ENCODE measurements at places on chromosomes 7 and 10.

DNA sequence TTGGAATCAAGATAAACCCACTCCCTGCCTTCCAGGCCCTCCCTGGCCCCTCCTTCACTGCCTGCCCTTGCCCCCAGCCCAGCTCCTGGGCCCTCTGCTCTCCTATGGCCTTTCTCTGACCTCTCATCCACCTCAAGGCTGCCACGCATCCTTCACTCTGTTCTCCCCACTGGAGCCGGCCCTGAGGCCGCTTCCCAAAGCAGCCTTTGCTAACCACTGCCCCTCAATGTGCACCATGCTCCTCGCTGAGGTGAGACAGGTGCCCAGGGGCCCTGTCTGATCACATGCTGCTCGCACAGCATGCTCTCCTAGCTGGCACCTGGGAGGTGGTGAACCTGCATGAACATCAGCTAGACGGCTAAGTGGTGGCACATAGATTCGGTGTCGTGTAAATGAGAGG is 138.5 kb upstream of the RET start:
- no peak for DNase-seq

DNA sequence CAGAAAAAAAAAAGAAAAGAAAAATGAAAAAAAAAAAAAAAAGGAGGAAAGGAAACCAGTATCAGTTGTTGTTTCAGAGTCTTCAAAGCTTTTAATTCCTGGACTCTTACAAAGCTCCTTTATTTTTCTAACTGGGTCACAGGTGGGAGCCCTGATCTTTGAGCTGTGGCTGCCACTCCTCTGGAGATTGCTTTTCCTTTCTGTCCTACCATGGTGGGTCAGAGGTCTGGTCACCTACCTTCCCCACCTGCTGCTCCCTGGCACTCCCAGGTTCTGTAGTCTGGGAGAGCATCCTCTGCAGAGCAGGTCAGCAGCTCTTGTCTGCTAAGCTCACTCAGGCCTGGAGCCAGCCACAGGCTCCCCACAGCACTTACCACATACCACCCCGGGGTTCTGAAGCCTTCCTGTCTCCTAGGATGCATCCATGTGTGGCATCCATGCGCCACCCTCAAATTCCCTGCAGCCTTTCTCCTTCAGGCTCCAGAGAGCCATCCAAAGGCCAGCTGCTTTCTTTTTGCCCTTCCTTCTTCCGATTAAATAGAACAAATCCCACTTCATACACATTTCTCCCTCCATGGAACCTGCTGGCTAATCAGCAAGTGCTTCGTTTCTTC is 73.2 kb upstream of the TPK1 start:
- no peak for DNase-seq

- DNase-seq = no peak
Measured at GRCh38 chr7:52830801-52831200, 204.6 kb upstream of the POM121L12 start.

DNA sequence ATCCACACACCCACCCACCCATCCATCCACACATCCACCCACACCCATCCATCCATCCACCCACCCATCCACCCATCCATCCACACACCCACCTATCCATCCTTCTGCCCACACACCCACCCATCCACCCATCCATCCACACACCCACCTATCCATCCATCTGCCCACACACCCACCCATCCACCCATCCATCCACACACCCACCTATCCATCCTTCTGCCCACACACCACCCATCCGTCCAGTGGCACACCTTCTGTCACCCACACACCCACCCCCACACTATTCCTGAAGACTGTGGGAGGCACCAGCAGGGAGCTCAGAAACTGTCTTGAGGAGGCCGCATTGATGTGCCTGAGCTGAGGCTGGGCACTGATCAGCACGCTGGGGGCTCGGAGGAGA is 9.1 kb downstream of the TECPR1 start:
- no peak for DNase-seq

DNA sequence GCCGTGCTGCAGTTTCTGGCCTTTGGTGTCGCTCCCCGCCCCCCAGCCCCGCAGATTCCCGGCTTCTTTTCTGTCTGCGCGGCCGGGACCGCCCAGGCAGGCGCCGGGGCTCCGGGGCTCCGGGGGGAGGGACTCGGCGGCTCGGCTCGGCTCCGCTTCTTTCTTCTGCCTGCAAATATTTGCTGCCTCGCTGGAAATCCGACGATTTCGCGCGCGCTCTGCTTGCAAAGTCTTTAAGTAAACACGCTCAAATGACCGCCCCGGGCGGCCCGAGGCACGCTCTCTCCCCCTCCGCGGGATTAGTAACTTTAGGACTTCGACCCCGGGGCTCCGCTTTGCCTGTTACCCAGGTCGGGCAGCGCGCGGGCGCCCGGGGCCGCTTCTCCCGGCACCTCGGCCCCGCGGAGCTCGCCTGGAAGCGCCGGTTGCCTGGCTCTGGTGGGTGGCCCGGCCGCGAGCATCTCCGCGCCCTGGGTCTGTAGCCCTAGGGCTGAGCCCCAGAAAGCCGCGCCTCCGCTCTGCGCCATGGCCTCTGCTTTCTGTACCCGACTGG is 3.9 kb upstream of the GATA3 start:
- DNase-seq = peak; percentile 65

DNA sequence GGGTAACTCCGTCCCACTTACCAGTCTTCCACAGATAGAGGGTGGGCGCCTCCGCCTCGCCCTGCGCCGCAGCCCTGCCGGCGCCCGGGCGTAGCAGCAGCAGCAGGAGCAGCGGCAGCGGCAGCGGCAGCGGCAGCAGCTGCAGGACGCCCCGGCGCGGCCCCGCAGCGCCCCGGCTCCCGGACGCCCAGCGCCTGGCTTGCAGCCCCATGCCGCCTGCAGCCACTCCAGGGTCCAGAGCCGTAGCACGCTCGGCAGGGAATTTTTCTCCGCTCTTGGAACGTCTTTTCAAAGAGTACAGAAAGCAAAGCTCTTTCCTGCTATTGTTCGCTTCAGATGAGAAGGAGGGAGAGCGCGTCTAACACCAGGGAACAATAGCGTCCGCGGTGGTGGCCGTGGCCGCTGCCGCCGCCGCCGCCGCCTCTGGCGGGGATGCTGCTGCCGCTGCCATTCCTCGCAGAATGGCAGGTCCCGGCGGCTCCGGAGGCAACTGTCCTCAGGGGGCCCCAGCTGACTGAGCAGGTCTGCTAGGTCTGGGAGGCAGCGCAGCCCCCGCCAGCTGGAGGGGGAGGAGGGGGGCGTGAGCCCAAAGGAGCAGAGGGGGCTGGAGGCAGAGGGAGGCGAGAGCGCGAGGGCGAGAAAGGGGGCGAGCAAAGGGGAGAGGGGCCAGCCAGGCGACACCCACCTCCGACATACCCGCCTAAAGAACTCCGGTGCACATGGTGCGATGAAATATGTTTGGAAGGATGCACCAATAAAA is at the start of gene THSD7A:
THSD7A (minus strand) TSS at position 463 of the 760 bp plus-strand sequence; CDS start at position 211, 252 bp downstream.
- DNase-seq = peak; percentile 17

- peak; percentile 60 for DNase-seq
Measured at GRCh38 chr7:36487756-36488336, 98.2 kb downstream of the ANLN start.

DNA sequence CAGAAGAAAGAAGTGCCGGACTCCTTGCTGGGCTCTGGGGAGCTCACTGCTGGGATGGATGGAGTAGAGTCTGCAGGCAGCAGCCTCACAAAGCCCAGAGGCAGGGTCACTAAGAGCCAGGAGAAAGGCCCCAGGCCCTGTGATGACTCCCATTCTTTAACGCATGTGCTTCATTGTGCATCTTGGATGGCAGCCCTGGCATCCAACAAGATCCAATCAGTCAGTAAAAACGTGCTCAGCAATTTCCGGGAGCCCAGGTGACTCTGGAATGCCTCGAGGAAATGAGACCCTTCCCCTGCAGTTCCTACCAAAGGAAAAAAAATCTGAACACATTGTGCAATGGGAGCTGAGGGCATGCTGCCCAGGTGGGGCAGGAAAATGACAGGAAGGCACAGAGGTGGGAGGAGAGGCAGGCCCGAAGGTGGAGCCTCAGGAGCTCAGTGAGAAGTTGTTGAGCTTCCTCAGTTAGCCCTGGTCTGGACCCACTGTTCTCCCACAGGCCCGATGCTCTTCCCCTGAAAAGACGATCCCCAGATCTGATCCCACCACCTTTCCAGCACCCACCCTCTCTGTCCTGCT is 60.7 kb upstream of the TMEM72 start:
- no peak for DNase-seq

GRCh38 chr7:47338026-47338425 is 243.9 kb downstream of the TNS3 start:
- DNase-seq = no peak

DNA sequence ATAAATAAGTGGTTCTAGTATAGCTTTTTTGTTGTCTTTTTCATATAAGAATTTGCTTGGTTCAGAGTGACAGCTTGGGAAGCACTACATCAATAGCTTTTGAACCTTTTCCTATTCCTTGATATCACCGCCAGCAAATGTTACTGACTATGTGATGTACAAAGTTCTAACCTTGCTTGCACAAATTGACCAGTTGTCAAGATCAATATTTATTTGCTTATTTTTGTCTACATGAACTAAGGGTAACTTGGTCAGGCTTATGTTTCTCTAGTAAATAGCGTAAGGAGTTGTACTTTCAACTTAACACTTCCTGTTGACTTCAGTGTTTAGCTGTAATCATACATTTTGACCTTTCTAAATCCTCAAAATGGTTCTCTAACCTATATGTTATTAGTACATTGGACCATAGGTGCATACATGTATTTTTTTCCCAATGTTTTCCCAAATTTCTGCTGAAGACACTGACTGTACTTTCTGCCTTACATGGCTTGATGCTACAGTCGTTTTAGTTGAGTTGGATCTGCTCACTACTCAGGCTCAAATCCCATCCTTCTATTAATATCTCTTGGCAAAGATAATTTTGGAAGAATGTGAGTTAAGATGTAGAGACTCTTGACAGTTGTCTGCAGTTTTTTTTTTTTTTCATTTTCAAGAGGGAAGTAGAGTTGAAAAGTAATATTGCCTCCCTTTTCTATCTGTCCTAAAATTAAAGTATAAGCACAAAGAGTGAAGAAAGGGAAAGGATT is 239.1 kb upstream of the KAT6B start:
- DNase-seq = no peak

- no peak for DNase-seq
Measured at GRCh38 chr7:19262826-19263225, 117.6 kb upstream of the FERD3L start.

DNA sequence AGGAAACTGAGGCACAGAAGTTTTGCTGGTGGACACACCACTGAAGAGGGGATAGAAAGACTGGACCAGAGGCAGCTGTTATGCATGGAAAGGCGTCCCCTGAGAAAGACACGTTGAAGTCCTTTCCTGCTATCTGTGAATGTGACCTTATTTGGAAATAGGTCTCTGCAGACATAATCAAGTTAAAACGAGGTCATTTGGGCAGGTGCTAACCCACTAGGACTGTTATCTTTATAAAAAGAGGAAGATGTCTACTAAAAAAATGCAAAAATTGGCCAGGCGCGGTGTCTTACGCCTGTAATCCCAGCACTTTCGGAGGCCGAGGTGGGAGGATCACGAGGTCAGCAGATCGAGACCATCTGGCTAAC is 31.6 kb downstream of the ELMO1 start:
- no peak for DNase-seq

DNA sequence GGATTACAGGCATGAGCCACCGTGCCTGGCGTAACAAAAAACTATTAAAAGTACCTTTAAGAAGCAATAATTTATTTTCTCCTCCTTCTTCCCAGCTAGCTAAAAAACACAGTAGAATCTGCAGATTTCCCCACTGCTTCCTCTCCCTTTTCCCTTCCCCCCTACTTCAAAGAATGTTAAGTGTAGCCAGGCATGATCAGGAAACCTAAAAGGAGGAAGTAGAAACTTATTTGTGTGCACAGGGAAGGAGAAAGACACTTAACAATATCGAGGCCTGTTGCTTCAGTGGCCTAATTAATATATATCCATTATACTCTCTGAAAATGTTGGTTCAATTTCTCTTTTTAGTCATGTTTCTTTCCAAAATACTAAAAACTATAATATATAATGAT is 127.7 kb downstream of the NRBF2 start:
- DNase-seq = no peak

DNA sequence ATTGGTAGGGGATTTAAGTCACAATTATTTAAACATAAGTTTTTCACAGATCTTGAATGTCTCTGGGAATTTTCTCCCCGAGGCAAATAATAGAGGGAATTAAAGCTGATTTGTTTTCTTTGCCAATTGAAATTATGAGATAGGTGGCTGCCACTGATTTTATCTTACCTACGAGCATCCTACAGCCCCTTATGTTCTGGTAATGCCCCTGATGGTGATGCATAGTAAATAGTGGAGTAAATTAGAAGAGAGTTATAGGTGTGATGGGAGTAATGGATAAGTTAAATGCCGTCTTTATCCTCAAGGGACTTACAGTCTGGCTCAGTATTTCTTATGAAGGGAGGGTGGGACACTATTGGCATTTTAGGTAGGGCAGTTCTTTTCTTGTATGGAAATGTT is 58.1 kb downstream of the HDAC9 start:
- DNase-seq = no peak

- DNase-seq = no peak
Measured at GRCh38 chr10:6643962-6644361, 63.9 kb upstream of the PRKCQ start.

- no peak for DNase-seq
Measured at GRCh38 chr7:139931190-139931934, 102.3 kb downstream of the TBXAS1 start.

DNA sequence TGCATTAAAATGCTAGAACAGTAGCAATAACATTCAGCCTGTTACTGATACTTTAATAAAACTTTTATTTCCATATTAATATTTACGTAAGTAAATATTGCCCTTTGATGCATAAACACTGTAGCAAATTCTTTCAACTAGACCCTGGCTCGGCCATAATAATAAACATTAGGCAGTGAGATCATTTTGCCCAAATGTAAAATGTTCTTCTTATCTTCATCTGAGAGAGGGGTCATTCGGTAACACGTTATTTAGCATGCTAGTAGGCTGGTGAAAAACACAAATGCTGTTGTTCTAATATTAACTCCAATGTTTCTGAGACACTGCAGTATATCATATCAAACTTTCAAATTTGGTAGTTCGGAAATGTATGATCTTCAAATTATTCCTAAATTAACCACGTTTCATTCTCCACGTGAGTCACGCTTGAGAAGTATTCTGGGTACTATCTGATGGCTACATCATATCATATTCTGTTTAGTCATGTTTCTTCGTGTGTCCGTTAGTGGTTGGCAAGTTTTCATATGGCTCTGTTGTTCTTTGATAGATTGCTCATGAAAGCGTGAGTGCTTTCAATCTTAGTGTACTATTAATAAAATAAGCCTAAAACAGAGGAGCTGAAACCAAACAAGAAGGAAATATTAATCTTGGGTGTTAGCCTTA is 145.8 kb downstream of the NSUN6 start:
- no peak for DNase-seq

DNA sequence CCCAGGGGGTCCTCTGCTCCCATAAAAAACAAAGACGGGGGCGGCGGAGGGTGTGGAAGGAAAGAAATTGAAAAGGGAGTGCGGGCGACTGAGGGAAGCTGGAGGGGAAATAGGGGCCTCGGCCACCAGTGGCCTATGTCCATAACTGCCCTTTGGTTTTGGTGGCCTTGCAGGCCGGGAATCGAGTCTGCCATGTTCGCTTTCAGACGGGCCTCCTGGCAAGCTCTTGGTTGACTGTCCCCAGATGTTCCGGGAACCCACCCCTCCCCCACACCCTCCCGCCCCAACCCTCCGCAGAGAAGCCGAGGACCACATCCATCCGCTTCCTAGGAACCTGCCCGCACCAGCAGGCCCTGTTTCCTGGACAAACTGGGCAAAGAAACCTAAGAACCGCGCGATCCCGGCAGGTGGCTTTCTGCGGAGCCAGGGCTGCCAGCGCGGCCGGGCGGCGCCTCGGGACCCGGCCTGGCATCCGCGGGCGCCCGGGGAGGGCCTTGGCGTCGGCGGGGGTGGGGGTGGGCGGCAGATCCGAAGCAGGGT is 20.0 kb upstream of the GATA3 start:
- DNase-seq = no peak

- DNase-seq = no peak
Measured at GRCh38 chr10:104233817-104234216, 1.7 kb upstream of the CFAP43 start.
